Amniotic stem cell (primary cell): ENCODE measurements at places on chromosomes 6 and 20.

- DNase-seq: no peak
Observed at GRCh38 chr6:1593286-1593957, 16.3 kb upstream of the FOXC1 start.

- DNase-seq: no peak
Observed at GRCh38 chr6:39441986-39442385, 119.5 kb upstream of the KCNK16 start.

GRCh38 chr6:120871416-120872261, 462.6 kb downstream of the TBC1D32 start:
- DNase-seq: no peak

DNA sequence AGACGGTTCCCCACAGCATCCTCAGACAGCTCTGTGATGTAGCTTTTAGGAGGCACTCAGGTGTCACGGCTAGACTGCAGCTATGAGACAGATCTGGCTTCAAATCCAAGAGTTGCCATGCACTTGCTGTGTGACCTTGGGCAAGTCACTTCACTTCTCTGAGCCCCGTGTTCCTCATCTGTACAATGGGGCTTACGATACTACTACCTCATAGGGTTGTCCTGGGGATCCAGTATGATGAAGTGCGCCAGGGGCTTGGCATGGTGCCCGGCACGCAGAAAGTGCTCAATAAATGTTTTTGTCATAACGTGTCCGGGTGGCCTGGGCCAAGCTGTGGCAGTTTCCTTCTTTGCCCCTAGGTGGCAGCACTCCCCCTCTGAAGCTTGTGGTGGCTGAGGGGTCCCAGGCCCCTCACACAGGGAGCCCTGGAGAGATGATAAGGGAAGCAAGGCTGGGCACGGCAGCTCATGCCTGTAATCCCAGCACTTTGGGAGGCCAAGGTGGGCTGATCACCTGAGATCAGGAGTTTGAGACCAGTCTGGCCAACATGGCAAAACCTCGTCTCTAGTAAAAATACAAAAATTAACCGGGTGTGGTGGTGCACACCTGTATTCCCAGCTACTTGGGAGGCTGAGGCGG, 19.1 kb upstream of the CHMP4B start:
- DNase-seq: no peak

DNA sequence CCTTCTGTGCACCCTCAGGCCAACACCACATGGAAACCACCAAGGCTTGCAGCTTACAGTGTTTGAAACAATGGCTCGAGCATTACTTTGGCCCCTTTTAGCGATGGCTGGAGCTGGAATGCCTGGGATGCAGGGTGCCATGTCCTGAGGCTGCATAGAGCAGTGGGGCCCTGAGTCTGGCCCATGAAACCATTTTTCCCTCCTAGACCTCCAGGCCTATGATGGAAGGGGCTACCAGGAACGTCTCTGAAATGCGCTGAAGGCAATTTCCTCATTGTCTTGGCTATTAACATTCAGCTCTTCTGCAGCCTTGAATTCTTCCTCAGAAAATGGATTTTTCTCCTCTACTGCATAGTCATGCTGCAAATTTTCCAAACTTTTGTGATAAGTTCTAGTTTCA, 29.9 kb upstream of the SERINC1 start:
- DNase-seq: no peak

DNA sequence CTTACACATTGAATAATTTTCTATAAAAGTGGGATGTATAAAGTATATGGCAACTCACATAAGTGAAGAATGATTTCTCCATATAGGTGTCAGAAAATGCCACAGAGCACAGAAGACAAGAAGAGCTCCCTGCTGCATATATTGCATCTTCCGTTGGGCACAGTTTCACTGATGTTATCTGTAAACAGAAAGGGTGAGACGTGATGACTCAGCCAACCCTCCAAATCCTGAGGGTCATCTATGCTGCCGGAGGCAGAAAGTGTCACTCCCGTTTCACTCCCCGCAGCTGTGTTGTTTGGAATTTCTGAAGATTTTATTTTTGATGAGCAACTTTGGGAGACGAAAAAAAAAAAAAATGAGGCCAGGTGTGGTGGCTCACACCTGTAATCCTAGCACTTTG, 644.1 kb downstream of the C6orf118 start:
- no peak for DNase-seq

DNA sequence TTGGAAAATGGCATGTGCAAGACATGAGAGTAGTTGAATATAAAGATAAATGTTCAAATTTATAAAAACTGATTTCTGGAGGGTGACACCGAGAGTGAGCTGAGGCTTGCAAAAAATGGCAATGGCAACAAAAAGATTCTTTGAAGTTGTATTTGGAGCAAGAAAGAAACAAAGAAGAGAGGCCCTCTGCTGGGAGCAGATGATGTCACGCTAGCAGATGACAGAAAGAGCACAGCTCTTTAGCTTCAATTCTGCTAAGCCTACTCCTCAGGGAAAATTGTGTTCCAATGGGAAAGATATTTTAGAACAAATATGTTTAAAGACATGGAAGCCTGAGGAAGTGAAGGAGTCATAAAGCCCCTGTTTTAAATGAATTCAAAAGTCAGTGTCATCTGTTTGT, 125.3 kb upstream of the NOX3 start:
- no peak for DNase-seq

DNA sequence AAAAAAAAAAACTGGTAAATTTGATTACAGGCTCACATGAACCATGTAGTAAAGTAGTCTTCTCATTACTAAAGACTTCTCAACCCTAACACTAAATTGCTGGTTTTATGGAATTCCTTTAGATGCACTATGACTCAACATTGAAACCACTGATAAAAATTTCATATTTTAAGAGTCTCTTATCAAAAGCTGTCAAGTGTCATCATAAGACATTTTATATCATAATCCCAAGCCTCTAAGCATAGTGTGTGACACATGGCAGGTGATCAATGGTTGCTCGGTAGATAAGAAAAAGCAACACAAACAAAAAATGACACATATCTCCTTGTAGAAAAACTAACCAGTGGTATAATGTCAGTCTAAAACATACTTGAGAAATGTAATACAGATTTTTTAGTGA, 258.4 kb downstream of the RNGTT start:
- DNase-seq: no peak

DNA sequence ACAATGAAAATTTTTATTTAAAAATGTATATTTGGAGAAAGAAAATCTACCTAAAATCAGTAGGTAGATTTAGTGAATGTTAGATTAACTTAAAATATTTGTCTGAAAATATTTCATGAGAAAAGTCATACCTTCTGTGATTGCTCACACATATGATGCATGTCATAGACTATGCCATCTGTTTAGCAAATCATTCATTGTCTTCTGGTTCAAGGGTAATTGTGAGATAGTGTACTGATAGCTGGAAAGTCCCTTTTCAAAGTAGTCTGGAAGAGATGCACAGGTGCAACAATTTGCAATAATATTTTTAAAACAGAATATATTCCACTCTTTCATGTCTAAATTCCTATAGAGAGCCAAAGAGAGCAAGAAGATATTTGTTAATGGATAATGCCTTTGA, 21.0 kb upstream of the RNF217 start:
- DNase-seq: no peak

DNA sequence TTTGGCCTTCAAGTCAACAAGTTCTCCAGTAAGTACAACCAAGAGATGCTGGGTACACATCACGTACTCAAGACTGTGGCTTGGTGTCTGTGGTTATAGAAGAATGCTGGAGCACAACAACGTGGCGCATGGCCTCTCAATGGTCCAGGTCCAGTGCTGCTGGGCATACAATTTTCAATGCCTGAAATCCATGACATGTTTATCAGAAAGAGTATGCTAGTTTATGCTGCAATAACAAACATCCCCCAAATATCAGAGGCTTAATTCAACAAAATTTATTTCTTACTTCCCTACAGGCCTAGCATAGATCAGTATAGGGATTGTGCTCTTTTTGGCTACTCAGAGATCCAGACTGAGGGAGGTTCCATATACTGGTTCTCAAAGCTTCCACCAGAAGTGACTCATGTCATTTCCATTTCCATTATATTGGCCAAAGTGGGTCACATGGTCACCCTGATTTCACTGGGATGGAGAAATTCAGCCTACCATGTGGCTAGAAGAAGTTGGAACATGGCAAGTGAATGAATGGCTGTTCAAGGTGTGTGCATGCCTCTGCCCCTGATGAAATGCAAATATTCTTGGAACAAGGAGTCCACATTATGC, 33.3 kb upstream of the KIF16B start:
- DNase-seq: no peak

DNA sequence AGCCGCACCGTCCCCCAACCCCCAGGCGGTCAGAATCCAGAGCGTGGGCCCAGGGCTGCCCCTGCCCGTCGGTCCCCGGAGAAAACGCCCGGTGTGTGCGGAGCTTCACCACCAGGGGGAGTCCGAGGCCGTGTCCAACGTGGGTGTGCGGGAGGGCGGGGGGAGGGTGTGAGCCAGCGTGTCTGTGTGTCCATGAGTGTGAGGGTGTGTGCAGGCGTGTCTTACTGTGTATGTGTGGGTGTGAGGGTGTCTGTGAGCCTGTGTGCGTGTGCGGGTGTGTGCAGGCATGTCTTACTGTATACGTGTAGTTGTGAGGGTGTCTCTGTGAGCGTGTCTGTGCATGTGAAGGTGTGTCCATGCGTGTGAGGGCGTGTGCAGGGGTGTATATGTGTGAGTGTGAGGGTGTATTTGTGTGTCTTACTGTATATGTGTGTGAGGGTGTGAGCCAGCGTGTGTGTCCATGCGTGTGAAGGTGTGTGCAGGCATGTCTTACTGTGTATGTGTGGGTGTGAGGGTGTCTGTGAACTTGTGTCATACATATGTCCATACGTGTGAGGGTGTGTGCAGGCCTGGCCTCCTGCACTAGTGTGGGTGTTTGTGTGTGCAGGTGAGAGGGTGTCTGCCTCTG, 24.6 kb upstream of the GATA5 start:
- peak; percentile 50 for DNase-seq

DNA sequence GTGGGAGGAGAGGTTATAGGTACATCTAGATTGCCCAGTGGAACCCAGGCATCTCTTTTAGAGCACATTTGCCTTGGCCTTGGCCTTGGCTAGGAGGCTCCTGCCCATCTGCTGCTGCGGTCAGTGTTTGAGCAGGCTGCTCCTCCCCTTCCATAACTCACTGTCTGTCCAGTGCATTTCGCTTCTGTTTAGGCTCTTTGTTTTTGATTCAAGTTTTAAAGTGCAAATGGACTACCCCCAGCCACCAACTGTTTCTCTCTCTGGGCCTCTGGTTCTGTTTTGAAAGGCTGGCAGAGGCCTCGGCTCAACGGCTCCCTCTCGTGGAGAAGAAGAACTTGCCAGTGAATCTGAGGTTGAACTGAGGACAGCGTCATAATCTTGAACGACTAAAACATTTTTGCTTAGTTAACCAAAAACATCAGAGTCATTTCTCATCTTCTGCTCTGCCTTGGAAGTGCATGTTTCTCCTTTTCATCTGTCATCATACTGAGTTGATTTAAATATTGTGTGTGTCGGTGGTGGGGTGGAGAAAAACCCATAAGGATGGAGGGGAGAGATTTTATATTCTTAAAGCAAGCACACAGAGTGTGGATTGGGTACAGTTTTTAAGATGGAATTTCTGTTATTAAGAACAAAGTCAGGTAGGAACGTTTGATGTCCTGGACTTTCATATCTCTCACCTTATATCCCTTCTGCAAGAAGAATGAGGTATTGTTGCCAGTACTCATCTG, 171.4 kb downstream of the DTNBP1 start:
- DNase-seq: peak; percentile 71

DNA sequence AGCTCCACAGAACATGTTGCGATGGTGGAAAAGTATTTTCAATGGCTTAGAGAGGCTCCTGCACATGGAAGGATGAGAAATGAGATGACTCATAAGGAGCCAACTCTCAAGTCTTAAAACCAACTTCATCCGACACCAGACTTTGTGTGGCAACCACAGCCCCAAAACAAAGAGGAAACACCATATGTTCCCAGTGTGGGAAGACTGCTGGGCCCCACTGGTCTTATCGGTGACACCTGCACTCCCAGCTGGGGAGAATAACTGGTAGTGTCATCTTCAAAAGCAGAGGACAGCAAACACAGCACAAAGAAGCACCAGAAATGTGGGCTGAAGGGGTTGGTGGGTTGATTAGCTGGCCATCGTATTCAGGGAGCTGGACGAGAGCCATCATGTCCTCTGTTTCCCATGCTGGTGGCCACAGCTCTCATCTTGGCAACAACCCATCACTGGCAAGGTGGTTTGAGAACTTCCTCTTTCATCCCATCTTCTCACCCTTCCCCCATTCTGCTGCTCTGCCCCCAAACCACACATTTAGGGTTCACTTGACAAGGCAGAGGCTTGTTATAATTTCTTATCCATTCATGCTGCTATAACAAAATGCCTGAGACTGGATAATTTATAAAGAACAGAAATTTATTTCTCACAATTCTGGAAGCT, 46.0 kb upstream of the TASP1 start:
- no peak for DNase-seq

DNA sequence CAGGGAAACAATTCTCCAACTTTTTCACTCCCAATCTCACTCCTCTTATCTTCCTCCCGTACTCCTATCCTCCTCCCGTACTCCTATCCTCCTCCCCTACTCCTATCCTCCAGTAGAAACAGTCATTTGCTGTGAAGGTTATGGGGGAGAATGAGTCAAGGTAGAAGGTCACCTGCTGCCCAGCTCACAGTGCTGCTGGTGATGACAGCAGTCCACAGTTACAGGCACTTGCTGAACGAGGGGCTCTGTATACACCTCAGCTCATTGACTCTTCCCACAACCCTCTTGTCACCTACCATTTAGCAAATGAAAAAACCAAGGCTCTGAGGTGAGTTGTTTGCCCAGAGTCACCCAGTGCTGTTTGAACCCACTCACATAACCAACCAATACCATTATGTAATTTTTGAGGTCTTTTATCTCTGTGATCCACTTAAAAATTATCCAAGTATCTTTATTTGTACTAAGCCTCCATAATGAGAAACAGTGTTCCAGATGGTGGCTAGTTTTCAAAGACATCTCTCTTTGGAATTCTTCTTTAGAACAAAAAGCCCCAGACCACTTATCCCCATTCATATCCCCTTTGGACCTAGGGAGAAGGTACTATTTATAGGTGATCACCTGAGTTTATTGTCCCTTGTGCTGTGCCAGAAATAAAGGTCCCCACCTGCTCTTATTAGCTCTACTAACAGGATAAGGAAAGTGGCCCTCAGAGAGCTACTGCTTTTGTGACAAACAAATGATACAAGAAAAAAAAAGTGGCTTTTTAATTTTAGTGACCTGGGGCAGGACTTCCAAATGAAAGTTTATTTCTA, 53.2 kb downstream of the PTPN1 start:
- DNase-seq: no peak

DNA sequence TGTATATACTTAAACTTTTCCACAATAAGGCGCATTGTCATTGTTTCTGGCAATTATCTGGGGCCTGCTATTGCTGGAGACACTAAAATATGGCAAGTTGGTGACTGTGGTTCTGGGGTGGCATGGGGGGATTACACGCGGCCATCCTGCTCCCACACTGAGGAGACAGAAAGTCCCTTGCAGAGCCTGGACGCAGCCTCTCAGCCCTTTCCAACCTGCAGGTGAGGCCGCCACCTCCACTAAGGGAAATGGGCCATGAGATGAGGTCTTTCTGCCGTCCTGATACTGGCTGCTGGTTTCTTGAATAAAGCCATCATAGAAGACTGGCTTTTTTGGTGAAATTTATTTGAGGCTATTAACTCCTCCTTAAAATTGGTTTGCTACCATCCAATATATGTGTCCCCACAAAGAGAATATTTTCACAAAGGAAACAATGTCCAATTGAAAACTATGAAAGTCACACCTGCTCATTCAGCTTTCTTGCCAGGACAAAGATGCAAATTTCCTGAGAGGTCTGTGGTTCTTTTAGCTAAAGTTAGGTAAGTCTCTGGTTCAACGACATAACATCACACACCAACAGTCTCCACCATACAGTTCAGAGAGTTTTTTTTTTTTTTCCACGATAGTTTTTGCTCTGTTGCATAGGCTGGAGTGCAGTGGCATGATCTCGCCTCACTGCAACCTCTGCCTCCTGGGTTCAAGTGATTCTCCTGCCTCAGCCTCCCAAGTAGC, 13.0 kb downstream of the TXNDC5 start:
- no peak for DNase-seq
